ENCODE measurements at places on chromosomes 12 and 14.

DNA sequence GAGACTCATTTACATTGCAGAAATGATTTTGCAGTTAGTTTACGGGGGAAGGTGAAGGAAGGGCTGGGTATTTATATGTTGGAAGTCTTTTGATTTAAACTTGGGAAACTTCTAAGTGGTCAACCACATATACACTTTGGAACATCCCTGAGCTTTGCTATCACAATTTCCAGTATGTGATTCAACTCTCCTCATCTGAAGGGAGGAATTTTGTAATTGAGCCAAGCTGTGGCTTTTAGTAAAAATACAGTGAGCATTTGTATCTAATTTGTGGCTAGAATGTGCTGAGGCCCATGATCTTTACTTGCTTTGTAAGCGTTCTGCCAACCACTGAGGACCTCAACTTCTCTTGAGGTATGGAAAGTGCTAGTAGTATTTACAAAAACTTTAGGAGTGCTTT is 235.0 kb upstream of the PDZRN4 start:
- DNase-seq = no peak

DNA sequence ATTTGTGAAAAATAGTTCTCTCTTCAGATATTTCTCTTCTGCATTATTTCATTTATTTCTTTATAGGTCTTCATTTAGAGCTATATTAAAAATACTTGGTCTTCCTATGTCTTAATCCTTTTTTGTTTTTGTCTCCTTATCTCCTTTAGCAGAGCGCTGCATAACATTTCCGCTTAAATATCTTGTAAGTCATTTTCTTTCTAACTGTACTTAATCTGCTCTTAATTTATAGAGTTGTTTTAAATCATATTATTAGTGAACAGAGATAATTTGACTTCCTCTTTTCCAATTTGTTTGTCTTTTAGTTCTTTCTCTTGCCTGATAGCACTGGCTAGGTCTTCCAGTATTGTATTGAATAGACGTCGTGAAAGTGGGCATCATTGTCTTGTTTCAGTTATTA is 18.0 kb downstream of the LUM start:
- no peak for DNase-seq

- DNase-seq = no peak
These were observed 92.1 kb downstream of the NOC4L start for GRCh38 chr12:132236129-132236929.

DNA sequence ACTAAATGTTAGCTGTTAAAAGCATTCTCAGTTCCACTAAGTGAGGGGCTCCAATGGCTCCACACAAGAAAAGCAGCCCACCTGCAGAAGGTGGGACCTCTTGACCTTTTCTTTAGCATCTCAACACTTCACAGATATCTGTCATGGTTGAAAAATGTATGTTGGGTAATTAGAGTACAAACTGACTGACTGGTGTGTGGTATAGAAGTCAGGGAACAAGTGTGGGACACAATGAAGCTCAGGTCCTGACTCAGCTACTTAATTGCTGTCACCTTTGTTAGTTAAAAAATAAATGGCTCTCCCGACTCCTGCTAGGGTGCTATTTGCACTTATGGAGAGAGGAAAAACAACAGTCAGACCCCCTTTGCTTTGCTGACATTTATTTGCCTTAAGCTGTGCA is 299.0 kb downstream of the TTC6 start:
- DNase-seq = no peak

DNA sequence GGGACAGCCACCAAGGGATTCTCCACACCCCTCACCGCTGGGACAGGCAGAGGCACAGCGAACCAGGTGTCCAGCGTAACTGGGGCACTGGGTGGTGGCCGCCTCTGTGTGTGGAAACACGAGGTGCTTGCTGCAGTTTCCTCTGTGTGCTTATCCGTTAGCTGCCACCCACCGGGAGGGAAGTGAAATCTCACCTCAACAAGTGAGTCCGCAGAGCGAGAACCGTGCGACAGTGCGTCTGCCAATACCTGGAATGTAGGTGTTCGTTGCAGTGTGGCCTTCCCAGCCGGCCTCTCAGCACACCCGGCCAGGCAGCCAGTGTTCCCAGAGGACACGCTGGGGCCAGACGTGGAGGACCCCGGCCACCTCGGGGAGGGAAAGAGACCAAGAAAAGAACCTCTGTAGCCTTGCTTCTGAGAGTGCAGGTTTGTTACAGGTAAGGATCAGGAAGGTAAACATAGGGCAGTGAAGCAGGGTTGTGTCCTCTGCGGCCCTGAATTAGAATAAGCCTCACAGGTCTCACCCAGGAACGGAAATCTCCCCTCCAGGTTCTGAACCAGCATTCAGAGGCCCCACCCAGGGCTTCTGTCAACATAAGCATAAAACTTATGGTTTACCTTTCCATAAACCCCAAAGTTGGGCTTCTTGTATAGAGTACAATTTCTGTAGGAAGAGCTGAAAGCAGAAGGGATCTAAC is 1.5 kb downstream of the BCL2L14 start:
- peak; percentile 59 for DNase-seq

GRCh38 chr14:79284621-79285020 is 926.7 kb downstream of the DIO2 start:
- no peak for DNase-seq

- DNase-seq = no peak
These were observed 18.6 kb downstream of the CCER1 start for GRCh38 chr12:90936230-90937005.

GRCh38 chr14:39102265-39102968 is 618 bp downstream of the SEC23A start:
- no peak for DNase-seq

DNA sequence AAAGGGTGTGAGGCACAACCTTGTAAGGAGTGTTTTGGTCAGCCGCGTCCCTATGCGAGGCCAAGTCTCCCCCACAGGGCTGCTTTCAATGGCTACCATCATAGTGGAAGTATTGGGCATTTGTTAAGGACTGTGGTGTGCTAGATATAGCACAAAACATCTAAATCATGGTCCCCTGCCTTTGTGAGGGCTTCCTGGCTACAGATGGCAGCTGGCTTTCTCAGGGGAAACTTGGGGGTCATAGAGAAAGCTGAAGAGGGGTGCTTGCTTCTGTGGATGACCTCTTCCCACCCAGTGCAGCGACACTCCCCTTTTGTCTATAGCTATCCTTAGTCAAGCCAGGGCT is 315.8 kb downstream of the ZFP36L1 start:
- DNase-seq = no peak

DNA sequence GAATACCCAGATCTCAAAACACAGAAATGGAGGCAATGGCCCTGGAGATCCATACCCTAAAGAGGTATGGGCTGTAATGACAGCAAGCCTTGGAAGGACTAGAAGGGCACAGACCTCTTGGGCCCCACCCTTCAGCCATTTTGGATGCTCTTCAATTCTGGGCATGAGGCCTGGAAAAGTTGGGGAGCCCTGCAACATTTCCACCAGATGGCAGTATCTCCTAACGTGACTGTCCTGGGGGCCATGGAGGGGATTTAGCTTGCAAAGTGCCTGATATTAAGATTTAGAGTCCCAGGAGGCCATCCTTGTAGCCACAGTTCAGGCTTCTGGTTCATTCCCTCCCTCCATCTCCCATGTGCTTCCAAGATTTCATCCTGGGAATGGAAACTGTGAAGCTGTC is 30.2 kb downstream of the KCNA5 start:
- no peak for DNase-seq

- no peak for DNase-seq
These were observed 191.7 kb upstream of the GSC start for GRCh38 chr14:94961386-94962165.

DNA sequence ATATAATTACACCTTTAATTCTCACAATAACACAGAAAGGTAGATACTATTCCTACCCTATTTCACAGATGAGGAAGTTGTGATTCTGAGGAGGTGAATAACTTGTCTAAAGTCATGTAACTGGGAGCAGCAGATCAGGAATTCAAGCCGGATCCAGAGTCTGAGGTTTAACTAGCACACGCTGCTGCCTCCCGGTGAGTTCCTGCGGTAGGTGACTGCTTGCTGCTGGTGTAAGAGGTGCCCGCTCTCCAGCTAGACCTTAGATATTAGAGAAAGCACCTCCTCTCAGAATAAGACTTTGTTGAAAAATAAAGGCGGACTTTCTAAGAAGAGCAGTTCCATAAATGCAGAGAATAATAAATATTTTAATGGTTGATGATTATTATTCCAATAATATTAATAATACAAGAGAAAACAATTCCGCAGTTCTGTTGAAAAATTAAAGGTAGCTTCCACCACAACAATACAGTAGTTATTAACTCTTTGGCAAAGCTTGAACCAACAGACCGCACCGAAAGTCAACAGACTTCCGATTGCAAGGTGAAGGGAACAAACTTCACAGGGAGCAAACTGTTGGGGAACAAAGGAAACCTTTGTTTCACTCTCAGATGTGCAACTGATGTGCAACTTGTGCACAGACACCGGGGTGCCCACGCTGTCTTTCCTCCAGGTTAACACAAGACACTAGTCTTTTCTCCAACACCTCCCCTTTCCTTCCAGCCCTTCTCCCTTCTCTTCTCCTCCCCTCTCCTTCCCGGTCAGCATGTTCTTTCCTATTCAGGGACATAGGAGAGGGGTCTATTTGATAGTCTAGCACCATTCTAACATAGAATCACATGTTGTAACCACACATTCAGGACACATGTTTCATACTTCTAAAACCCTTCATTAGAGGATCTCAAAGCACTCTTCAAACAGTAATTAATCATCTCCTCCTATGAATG is 73.2 kb upstream of the EGLN3 start:
- DNase-seq = no peak

DNA sequence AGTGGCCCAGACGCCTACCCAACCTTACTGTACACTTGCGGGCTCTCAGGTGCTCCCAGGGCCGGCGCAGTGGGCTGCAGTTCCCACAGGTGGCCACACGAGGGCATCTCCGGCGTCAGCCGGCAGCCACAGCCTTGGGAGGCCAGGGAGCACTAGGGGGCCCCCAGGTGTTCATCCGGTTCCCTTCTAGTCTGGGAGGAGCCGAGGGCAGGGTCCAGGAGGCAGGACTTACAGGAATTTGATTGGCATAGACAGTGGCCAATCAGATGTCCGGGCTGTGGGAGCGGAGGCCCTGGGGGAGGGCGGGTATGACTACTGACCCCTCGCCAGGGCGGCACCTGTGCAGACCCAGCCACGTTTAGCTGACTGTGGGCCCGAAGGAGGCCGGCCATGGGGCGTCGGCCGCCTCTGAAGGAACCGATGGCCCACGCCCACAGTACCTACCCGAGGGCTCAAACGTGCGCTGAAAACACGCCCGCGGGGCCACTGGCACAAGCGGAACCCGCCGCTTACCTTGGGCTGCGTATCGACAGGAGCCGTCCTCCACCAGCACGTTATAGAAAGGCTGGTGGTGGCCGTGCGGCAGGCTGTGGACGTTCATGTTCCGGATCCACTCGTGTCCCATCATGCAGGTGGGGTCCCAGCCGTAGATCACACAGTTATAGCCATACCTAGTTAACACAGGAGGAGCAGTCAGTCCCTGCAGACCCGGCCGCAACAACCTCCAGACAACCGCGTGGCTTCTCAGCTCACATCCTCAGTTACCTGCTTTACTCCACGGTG is 34.8 kb downstream of the FBXO21 start:
- DNase-seq = peak; percentile 87

GRCh38 chr14:72515779-72516770 is 377.8 kb downstream of the DPF3 start:
- DNase-seq = no peak

- no peak for DNase-seq
These were observed 66.9 kb downstream of the ANKS1B start for GRCh38 chr12:99917711-99918402.

DNA sequence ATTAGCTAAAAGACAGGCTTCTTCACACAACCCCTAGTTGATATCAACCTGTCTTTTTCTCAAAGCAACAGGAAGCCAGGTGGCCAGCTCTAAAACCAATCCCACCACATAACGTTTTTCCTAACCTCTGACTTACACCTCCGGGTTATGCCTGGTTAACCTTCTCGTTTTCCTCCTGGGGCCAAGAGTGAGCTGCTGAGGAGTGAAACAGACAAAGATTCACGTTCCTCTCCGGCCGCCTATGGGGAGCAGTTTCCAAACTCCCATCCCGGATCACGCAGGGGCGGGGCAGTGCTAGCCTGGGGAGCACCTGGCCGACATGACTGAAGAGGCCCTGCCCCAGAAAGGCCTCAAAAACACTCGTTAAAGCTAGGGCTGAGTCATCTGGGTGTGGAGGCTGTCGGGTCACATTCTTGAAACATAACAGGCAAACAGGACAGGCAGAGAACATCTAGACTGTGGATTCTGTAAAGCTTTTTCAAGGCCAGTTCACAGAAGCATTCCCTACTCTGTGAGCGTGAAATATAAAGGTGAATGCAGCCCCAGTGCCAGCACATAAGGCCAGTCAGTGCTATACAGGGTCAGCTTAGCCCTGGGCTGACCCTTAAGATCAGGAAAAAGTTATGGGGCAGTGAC is 25.9 kb upstream of the LGALS3 start:
- peak; percentile 59 for DNase-seq

DNA sequence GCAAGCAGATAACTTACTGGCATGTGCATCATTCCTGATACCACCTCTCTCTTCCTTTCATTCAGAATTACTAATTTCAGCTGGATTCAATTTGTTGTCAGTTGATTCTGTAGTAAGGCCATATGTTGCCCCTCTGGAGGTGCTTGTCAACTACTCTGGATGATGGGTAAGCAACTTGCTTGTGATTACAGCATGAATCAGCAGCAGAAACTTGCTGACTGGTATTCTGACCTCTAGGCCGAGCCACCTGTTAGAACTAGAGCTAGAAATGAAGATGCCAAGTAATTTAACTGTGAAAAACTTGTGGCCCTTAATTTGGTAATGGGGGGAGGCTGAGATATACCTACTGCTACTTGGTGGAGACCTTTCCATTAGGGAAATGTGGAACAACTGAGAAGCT is 5.1 kb downstream of the RNF10 start:
- no peak for DNase-seq

- DNase-seq = no peak
These were observed 82.7 kb downstream of the VEZT start for GRCh38 chr12:95300286-95300685.

- DNase-seq = no peak
These were observed 131.9 kb upstream of the CAND1 start for GRCh38 chr12:67137256-67137655.

- DNase-seq = no peak
These were observed 227.5 kb downstream of the SSPN start for GRCh38 chr12:26422839-26423398.

GRCh38 chr12:102642199-102642598 is 161.8 kb upstream of the IGF1 start:
- DNase-seq = no peak

DNA sequence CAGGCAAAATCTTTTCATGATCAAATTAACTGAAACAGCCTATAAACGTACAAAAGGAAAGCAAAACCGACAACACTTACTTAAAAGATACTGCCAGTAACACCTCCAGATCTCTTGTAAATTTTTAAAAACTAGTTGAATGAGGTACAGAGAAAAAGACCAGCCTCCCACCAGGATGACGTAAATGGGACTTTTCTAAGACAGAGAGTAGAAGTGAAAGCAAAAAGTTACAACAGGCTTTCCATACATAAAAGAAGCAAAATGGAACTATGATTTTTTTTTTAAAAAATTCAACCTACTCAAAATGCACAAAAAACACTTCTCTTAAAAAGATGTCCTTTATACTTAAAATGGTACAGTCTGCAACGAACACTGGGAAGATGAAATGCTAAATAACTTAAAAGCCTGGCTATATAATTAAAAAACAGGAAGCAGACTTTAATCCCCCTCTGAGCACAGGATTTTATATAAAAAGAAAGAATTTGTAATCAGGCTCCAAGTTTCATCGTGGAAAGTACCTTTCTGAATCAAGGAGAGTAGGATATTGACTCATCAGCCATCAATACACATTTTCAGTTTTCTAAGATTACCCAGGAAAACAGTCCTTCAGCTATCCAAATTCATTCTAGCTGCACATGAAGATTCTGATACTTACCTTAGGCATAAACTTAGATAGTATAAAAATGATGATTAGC is 14.2 kb upstream of the MYO1A start:
- peak; percentile 79 for DNase-seq

Data from GM10248 (cell line).